ENCODE measurements at places on chromosomes 7 and 10.

- DNase-seq = no peak
Measured at GRCh38 chr10:110401401-110402076, 96.2 kb upstream of the DUSP5 start.

- DNase-seq = no peak
Measured at GRCh38 chr10:99533496-99534449, 1.0 kb downstream of the NKX2-3 start.

DNA sequence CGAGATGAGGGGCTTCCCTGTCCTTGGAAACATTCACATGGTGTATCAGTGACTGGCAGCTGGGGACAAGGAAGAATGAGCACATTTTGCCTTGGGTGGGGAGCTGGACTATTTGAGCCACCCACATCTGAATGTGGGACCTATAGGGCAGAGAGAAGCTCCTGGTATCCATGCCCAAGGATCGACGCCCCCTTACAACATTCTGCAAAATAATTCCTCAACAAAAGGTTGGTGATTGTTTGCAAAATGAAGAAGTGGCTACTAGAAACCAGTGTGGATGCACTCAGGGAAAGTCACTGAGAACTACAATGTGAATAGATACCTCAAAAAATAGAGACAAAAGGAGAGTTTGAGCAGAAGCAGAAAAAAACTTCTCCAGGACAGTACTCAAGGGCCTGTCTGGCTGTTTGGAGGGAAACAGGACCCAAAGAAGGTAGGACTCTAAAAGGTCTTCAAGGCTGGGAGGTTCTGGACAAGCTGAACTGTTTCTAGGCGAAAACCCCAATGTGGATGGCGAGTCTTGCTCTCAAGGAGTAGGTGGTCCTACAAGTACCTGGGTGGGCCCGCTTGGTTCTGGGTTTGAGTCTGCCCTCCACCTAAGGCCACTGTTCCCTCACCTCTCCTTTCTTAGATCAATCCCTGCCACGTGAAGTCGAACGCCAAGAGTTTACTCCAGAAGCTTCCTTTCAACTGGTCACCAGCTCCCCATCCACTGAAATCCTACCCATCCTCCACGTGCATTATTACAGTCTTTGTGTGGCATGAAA lies 125.0 kb upstream of the ZNF746 start:
- DNase-seq = no peak

DNA sequence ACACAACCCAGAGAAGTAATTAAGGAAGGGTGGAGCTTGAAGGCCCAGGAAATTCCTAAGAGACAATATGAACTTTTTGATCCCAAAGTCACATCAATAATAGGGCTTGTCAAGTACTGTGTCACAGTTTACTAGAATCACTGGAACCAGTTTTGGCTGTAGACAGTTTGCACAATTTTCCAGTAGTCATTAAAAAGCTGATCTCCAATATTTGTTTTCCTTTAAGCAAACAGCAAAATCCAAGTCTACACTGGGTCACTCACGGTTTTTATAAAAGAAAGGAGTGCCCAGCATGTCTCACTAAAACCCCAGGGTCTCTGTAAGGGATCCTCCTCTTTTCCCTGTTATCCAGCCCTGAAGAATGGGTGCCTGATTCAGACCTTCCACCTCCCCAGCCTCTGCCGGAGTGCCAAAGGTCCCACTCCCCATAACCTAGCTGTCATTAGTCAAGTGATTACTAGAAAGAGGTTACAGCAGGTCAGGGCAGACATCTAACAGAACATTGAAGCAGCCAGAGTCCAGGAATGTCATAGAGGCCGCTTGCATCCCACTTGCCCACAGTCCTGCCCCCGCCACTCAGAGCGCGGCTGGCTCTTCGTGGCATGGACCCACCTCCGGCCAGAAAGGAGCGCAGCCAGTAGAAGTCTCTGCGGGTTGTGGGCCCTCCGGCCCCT lies 552 bp downstream of the SLC25A16 start:
- no peak for DNase-seq

GRCh38 chr7:20798694-20799121 lies 12.0 kb upstream of the SP8 start:
- DNase-seq = no peak

- DNase-seq = no peak
Measured at GRCh38 chr7:88254721-88255424, 35.0 kb upstream of the SRI start.

DNA sequence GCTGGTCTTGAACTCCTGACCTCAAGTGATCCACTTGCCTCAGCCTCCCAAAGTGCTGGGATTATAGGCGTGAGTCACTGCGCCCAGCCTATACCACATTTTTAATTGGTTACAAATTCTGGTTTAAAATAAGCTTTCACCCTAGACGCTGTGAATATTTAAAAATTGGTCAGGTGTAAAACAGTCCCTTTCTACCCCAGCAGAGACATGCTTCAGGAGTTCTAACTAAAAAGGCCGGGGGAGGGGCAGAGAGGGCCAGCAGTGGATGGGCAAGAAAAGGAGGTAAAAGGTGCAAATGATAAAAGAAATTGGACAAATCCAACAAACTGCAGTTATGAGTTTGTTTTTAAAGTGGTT lies 70.0 kb downstream of the WAPL start:
- DNase-seq = no peak

GRCh38 chr10:10605551-10606081 lies 412.1 kb upstream of the CELF2 start:
- DNase-seq = no peak

GRCh38 chr7:77320137-77320536 lies 96.0 kb downstream of the GSAP start:
- DNase-seq = no peak

Measured in GF-D8 (cell line).